ENCODE measurements at places on chromosomes 1 and 21.

- DNase-seq, result no peak
Observed at GRCh38 chr1:101003012-101003650, 22.5 kb downstream of the DPH5 start.

DNA sequence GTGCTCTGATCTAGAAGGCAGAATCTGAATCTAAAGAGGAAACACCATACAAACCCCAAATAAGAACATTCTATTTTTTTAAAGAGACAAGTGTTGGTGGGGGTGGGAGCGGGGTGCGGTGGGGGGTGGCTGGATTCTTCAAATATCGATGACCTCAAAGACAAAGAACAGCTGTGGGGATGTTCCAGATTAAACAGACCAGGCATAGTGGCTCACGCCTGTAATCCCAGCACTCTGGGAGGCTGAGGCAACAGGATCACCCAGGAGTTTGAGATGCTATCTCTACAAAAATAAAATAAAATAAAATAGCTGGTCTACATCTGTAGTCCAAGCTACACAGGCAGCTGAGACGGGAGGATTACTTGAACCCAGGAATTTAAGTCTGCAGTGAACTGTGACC lies 5.0 kb downstream of the ATP1A4 start:
- DNase-seq, result no peak

DNA sequence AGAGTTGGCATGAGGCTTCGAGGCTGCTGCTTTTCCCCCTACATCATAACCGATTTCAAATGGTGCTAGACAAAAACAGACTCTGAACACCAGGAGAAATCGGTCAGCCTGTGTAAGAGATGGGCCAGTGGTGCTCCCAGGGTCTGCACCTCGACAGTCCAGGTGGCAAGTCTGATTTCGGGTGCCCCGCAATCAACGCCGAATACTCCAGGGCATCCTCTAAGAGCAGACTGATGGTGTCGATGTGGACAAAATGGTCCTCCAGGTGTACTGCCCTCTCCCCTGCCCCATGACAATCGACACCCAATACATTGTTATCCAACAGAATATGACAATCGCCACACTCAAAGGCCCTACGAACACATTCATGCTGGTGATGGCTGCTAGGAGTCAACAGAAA lies 50.0 kb downstream of the CD46 start:
- no peak for DNase-seq

- DNase-seq, result no peak
Observed at GRCh38 chr1:155553349-155553748, 9.3 kb downstream of the ASH1L start.

GRCh38 chr1:183598386-183598785 lies 8.1 kb upstream of the NCF2 start:
- no peak for DNase-seq

DNA sequence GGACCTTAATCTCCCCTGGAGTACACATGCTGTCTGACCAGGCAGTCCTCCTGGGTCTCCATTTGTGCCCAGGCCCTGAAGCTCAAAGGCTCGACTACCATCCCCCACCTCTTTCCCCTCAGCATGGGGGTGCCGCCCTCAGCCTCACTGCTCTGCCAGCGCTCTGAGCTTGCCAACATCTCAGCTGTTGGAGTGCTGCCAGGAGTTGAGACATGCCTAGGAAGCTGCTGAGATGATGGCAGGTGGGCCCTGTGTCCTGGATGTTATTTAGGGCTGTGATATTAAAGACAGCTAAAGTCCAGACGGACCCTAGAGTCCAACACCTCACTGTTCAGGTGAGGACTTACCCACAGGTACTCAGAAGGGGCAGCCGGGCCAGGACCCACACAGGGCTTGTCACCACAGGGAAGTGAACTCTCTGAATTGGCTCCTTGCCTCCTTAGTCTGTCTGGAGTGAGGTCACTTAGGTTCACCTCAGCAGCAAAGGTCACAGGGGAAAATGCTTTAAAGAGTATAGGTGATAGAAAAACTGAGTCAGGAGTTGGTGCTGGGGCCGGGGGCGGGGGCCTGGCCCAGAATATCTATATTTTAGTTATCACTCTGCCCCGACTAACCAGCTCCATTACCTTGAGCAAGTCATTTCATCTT lies 19.7 kb upstream of the KCNC4 start:
- DNase-seq, result no peak

- DNase-seq, result peak; percentile 89
Observed at GRCh38 chr1:20151906-20152598, 12.9 kb downstream of the PLA2G2F start.
